ENCODE measurements at places on chromosomes 1 and 21.

- DNase-seq, result peak; percentile 66
These were observed 2.8 kb upstream of the C1orf162 start for GRCh38 chr1:111471012-111471411.

- DNase-seq, result no peak
These were observed 104.8 kb downstream of the GDAP2 start for GRCh38 chr1:117824616-117825015.

GRCh38 chr1:108551137-108551862, 8.6 kb upstream of the EEIG2 start:
- no peak for DNase-seq

DNA sequence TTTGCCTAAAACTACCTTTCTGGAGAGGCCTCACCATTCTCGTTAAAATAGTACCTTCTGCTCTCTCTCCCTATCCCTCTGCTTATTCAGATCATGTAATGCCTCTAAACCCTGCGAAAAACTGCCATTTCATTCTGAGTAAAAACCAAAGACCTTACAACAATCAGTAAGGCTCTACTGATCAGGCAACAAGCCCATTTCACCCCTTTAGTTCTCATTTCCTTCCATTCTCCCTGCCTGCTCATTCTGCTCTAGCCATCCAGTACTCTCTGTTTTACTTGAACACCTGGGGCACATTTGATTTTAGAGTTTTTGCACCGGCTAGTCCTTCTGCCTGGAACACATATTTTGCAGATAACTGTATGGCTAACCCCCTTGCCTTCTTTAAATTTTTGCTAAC, 187.8 kb downstream of the COQ8A start:
- DNase-seq, result no peak

DNA sequence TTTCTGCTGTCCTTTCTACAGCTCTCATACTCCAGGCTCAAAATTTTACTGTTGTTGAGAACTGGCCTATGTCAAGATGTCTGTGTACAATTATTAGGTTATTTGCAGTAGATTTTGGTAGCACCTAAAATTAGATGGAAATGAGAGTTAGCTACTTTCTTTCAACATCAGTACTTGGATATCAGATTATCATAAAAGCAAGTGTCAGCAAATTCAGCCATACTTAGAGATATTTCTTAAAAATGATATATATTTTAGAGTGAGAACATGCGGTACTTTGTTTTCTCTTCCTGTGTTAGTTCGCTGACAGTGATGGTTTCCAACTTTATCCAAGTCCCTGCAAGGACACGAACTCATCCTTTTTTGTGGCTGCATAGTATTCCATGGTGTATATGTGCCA, 351.8 kb upstream of the LRRC7 start:
- DNase-seq, result no peak

DNA sequence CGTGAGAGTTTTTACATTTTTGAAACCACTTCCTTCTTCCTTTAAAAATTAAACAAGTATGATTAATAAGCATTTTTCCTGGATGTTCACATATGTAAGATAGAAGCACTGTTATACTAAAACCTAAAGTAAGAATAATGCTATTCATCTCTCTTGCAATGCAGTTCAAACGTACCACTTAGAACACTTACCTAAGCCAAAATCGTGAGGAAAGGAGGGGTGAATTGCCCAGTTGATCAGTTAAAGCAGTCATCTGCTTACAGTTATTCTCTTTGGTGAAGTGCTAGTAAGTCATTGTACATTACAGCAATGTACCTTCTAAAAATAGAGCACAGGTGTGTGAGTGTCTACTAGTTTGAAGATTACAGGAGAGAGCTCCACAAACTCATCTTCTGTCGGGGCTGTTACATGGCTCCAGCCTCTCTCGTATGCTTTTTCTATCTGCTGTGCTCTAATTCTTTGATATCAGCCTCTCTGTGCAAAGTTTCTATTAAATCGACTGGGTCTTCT, 3.4 kb downstream of the NCAM2 start:
- DNase-seq, result no peak

GRCh38 chr1:193284219-193284618, 97.8 kb upstream of the B3GALT2 start:
- DNase-seq, result no peak

DNA sequence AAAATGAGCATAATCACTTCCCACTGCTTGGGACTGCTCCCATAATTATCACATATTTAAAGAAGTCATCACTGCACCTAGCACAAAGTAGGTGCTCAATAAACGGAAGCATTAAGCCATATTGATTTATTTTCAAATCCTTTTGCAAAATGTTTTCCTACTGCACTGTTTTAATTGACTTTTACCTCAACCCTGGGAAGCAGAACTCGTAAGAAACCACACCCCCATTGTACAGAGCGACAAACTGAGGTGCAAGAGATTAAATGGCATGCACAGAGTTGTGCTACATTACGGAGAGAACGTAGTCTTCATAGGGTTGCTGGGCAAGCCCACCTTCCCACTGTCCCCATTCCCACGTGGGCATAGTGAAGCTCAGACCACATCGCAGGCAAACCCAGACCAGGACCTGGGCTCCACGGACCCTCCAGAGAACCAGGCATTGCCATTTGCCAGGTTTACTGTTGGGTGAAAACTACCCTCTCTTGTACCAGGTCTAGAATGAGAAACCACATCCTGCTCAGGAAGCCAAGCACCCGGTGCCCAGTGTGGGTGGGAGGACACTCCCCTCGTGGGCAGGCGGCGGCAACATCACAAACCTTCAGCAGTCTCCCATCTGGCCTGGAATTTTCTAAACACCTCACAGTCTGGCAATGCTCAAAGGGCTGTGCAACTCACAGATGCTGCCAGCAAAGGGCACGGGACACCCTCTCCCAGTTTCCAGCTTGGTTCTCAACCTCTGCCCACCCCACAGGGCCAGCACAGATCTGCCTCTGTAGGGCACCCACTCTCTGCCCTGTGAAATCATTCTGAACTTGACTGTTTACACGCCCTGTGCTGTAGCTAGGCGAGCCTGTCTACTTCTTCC, 8.2 kb downstream of the IFFO2 start:
- DNase-seq, result peak; percentile 67

GRCh38 chr1:161080441-161081405, 8.6 kb downstream of the NECTIN4 start:
- no peak for DNase-seq

DNA sequence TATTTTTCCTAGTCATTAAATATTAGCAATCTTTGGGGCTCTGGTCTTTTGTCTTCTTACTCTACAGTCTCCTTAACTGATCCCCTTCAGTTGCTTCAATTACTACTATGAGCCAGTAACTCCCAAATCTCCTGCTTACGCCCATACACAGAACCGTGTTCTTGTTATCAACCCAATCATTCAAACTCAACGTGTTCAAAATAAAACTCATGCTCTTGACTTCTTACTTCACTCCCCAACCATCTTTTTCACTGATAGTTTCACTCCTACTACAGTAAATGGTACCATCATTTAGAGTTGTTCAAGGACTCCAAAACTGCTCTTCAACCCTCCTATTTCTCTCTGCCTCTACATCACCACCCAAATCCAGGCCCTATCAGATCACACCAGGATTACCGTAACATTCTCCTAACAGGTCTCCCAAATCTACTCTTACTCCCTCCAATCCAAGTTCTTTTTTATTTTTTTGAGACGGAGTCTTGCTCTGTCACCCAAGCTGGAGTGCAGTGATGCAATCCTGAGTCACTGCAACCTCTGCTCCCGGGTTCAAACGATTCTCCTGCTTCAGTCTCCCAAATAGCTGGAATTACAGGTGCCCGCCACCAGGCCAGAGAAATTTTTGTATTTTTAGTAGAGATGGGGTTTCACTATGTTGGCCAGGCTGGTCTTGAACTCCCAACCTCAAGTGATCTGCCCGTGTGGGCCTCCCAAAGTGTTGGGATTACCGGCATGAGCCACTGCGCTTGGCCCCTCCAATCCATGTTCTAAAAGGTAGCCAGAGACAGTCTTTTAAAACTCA, 3.0 kb downstream of the YARS1 start:
- no peak for DNase-seq

GRCh38 chr1:36328713-36329112, 5.3 kb upstream of the EVA1B start:
- DNase-seq, result no peak

GRCh38 chr1:20485527-20486456, at the start of gene CAMK2N1:
Gene CAMK2N1, minus strand, starts transcription at chr1:20486210. Its CDS starts 831 bp downstream, at chr1:20485379.
- peak; percentile 62 for DNase-seq

GRCh38 chr1:178724376-178724727, 692 bp upstream of the RALGPS2 start:
- DNase-seq, result no peak
